ENCODE measurements at places on chromosomes 1 and 21. TPM values are rescaled to one million over a fixed set of nuclear protein-coding genes. Genes with fewer than 3 reads are reported as not detected.
A peak's percentile ranks its signal among the peaks of the same experiment; 100 is the strongest.

- DNase-seq: no peak
Observed at GRCh38 chr1:234144901-234145300, 228.4 kb upstream of the COA6 start.

ERICH3 gene
- 0.05 TPM for total RNA-seq

DNA sequence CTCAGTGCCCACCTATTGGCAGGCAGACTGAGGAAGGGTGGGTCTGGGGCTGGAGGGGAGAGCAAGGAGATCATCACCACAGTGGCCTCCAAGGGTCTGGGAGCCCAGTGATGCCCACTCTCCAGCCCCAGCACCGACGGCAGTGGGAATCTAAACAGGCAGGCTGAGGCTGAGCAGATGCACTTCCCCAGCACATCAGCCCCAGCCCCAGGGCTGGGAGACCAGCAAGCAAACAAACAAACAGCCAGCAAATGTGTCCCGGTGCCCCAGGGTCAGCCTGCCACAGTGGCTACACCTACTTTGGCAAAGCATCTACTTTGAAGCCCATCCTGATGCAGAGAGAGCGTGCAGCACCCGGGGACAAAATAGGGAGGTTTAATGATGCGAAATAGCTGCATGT lies 216.3 kb upstream of the ZC3H12A start:
- DNase-seq: no peak

DNA sequence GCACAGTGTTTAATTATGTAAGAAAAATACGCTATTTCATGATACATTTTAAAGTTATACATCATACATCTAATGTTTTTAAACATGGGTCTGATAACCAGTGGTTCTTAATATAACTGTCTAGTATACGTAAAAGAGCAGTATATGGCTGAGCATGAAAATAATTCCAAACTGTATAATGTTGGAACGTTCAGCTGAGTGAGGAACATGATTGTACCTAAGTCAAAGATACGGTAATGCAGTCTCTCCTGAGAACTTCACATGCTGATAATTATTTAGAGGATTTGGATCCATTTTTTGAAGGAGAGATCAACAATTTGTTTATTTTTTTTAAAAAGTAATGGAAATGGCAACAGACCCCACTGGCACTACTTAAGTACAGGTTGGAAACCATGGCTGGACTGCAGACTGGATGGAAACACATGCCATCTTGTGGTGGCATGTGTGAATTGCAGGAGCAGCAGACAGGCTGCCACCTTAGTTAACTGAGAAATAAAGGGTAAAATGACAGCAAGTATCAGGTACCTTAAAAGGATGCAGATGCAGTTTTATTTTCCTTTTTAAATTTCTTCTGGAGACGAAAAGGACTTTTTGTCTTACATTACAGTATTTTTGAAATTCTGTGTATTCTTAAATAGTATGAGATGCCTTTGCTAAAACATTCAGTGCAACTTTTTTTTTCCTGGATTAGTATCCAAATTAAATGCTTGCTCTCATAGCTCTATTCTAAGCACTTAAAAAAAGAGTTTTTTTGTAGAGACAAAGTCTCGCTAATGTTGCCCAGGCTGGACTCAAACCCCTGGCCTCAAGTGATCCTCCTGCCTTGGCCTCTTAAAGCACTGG lies 73.8 kb downstream of the MTR start:
- no peak for DNase-seq

DNA sequence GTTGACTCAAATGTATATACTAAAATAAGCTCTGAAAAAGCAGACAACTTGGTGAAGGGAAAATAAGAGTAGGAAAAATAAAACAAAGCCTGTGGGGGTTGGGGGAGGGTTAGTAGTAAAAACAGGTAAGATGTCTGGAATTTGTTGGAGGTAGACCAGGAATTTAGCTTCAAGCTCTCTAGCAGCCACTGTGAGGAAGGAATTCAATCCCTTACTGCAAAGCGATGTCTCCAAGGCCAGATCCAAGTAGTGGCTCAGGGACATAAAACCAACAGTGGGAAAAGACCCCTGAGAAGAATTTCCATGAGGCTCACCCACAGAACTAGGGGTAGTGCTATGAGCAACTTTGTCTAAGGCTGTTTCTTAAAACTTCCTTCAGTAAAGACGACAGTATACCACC lies 7.8 kb downstream of the ANGPTL7 start:
- no peak for DNase-seq

LCE3D gene
- total RNA-seq: not detected

LHX8 gene
- total RNA-seq: not detected

KRTAP23-1 gene
- total RNA-seq: not detected

DNA sequence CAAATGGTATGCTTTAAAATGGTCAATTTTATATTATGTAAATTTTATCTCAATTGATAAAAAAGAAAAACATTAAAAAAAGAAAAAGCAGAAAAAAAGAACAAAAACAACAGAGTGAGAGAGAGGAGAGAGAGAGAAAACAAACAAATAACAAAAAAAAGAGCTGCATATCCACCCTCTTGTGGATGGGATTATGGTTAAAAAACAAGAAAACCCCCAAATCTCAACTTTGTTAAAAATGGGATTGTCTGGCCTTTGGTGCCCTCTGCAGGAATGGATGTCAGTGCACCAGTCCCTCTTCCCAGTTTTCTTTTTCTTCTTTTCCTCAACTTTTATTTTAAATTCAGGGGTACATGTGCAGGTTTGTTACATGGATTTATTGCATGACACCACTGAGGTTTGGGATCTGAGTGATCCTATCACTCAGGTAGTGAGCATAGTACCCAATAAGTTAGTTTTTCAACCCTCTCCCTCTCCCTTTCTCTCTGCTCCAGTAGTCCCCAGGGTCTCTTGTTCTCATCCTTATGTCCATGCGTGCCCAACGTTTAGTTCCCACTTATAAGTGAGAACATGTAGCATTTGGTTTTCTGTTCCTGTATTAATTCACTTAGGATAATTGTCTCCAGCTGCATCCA lies 28.1 kb downstream of the RNF187 start:
- DNase-seq: no peak

- no peak for DNase-seq
Observed at GRCh38 chr1:217273866-217274265, 357.0 kb downstream of the GPATCH2 start.

LCE2C gene
- not detected for total RNA-seq

DNA sequence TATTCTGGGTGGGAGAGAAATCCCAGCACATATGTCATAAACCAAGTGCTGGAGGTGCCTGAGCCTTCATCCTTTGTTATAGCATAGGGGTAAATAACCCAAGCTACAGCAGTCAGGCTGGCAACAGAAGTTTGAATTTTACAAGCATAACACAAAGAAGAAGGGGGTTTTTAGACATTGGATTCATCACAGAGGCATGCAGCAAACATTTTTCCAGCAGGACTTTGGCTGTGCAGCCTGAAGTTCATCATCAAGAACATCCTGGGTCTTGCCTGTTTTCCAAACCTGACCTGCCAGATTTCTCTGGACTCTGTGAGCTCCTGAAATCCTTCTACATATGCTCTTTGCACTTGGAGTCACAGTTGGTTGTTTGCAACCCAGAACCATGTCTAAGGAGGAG lies 16.2 kb downstream of the PTGER3 start:
- no peak for DNase-seq

DNA sequence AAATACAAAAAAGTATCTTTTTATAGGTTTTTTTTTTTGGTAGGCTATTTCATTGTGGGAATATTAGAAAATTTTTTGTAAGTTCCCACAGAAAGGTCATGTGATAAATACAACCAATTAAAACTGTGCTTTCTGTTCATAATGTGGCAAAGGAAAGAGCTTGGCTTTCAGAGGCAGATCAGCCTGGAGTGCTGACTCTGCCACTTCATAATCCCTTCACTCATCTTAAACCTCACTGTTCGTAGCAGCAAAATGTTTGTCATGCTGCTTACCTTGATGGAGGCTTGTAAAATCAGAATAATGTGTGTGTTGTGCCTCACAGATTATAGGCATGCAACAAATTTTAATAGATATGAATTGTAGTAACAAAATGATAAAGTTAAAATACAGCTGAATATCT lies 176.8 kb downstream of the ZP4 start:
- no peak for DNase-seq

GRCh38 chr1:61506236-61506635 lies 218.7 kb downstream of the TM2D1 start:
- no peak for DNase-seq

LIN9 gene
- total RNA-seq: 4.9 TPM

DNA sequence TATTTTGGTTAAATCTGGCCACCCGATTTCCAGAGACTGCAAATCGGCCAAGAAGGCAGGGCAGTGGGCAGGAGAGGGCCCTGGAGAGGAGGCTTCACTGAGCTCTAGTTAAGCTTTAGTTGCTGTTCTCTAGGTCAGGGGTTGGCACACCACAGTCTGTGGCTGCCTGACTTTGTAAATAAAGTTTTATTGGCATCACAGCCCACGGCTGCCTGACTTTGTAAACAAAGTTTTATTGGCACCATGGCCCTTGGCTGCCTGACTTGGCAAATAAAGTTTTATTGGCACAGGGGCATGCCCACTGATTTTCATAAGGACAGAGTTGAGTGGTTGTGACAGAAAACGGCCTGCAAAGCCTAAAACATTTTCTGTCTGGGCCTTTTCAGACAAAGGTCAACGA lies 19.7 kb downstream of the AJAP1 start:
- no peak for DNase-seq

- no peak for DNase-seq
Observed at GRCh38 chr1:36088265-36088576, 471 bp upstream of the ADPRS start.

GRCh38 chr1:237864338-237865244 lies 26.1 kb downstream of the ZP4 start:
- DNase-seq: peak; percentile 68

AMY1B gene
- not detected for total RNA-seq

- no peak for DNase-seq
Observed at GRCh38 chr1:44785501-44786137, 2.4 kb downstream of the BEST4 start.

DNA sequence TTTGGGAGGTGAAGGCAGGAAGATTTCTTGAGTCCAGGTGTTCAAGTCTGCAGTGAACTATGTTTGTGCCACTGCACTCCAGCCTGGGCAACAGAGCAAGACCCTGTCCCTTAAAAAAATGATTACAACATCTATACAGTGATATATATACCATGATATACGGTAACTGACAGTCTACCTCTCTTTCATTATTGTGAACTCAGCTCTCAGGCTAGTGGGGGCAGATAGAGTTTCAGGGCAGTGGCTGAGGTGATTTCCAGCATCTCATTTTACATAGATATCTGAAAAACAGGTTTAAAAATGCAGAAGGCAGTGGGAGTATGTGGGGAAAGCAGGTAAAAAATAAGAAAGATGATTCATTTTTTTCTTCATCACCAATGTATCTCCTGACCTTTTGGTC lies 8.1 kb upstream of the NTNG1 start:
- DNase-seq: no peak

DNA sequence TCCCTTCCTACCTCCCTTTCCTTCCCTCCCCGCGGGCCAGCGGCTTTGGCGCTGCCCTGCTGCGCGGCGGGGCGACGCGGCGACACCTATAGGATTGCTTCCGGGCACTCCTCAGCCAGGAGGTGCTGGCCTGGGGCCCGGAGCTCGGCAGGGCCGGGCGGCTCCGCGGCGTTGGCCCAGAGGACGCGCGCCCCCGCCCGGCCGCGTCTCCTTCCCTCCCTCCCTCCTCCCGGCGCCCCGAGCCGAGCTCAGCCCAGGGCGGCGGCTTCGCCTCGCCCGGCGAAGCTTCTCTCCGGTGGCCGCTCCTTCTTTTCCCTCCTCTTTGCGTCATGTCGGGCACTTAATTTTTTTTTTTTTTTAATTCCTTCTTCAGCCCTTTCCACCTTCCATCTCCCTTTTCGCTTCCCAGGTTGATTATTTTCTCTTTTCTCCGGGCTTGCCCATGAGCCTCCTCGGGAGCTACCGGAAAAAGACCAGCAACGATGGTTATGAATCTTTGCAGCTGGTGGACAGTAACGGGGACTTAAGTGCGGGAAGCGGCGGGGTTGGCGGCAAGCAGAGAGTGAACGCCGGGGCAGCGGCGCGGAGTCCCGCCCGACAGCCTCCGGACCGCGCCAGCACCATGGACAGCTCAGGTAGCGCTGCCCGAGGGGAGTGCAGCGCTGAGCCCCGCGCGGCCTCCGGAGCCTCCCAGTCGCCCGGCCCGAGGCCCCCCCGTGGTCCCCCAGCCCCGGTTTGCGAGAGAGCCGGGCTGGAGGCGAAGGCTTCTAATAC lies at the start of gene DNAJC6:
Gene DNAJC6 (plus strand): TSS at position 240 of the 774 bp plus-strand sequence. CDS start 203 bp downstream, at position 443.
- DNase-seq: peak; percentile 50

DNA sequence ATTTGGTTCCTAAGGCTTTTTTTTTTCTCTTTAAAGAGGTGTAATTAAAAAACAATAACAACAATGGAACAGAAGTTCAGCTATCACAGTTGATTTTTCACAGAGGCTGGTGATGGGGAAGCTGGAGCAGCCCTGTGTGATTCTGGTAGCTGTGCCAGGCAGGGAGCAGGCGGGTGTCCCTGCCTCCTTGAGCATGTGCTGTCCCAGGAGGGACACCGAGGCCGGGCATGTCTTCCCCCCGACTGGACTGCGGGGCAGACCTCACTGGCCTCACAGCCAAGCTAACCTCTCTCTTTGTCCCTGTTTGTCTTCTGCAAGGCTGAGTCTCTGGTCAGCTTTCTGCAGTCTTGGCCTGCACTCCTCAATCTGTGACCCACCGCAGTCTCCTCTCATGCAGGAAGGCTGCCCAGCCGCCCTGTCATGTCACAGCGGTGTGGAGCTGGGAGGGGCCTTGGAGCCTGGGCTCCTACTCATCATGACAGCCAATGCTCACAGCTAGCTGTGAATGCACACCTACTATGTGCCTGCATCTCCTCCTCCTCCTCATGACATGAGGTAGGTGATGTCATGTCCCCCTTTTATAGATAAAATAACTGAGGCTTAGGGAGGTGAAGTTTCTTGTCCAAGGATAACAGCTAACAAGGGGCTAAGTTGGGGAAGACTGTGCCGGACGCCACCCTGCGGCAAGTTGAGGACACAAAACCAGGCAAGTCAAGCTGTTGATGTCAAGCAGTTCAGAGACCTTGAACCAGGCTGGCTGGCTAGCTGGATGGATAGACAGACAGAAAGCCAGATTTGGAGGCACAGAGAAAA lies 10.3 kb upstream of the ACTL8 start:
- no peak for DNase-seq

DNA sequence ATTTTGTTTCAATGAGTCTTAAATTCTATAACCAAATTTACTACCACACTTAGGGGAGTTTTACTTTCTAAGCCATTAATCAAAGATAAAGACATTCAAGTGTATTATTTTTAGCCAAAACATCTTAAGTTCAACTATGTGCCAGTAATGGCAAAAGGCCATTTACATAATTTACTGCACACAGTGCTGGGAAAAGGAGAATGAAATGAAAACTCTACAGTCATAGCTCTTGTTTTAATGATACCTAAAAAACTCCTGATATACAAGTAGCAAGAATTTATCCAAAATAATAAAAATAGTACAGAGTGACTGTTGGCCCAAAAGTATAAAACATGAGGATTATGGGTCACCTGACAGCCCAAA lies 42.4 kb upstream of the C1orf198 start:
- DNase-seq: no peak

GRCh38 chr1:85577419-85578320 lies 2.9 kb upstream of the CCN1 start:
- DNase-seq: no peak

DNA sequence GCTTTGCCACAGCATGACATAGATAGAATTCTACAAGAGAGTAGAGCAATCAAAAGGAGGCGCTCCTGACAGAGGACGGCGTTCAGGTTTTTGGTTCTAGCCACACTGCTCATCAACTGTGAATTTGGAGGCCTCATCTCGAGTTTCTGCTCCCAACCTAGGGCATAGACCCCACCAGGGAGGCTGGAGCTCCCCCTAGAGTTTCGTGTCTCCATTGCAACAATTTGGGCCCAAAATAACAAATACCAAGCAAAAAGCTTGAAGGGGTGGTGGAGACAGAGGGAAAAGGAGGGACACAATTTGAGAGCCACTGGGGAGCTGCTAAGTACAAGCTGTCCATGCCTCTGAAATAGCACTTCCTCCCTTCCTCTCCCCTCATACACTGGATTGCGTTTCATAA lies 297.0 kb downstream of the GPATCH2 start:
- no peak for DNase-seq

KAZN gene
- 47.8 TPM for total RNA-seq
